Activated T-helper 1 cell treated with anti-CD3 and anti-CD28 coated beads, Interleukin-2, amount 50 U/mL, for 16 hours (primary cell): ENCODE measurements at places on chromosomes 3 and 15.

DNA sequence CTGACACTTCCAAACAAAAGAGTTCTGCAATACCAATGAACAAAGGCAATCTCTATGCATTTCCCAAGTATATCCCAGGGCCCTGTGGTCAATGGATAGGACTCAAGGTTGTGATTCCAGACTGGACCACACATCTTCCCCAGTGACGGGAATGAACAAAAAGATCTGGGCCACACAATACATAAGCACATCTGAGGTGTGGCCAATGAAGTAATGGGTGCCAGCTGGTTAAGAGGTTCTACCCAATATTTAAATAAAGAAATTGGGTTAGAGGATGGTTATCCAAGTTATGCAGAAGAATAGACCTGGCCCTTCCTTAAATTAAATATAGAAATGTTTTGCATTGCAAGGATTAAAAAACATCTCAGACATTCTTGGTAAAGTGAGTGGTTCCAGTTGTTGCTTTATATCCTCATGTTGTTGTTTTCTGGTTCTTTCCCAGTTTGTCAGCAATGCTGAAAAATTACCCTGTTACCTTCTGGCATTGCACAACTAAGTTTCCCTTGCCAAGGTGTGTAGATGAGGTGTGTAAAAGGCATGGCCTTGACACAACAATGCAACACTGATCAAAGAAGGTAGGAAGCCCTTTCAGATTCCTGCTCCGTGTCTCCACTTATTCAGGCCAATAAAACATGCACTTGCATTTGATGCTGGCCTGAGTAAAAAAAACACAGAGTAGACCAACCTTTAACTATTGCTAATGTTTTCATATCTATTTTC, 86.5 kb downstream of the PRICKLE2 start:
- DNase-seq = no peak

GRCh38 chr3:43707266-43707665, 16.5 kb downstream of the ABHD5 start:
- no peak for DNase-seq

DNA sequence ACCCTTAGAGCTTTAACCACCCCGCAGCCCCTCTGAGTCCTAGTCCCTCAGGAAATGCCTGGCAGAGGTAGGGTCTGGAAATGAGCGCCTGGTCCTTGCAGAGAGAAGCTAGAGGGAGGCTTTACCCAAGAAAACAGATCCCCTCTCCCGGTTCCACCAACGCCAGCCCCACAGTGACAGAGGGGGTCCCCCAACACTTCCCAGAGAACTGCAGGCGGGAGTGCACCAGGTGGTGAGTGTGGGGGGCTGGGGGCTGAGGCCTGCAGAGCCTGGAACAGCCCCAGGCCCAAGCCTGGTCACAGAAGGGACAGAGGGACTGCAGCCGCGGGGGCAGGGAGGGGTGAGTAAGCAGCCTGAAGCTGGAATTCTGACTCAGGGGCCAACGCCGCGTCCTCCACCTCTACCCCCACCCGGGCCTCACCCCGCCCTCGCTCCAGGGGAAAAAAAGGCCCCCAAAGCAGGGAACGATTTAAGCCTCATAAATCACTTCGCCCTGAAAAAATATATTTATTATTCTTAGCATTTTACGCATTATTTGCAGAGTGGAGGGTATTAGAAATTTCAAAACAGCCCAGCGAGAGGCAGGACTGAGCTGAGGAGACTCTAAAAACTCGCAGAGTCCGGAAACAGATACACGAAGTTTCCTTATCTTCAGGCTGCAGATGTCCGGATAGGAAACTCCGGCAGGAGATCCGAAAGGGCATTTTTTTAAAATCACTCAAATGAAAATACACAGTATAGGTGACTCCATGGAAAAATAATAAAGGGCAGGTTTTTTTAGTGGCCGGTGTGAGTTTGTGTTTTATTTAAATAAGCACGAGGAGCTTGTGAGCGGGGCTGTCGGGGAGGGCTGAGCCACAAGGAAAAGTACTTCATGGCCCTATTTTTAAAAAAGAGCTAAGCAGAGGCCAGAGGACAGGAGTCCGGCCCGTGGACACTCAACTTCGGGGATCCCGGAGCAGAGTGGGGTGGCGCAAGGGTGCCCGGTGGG, 10.0 kb downstream of the GATA2 start:
- DNase-seq = no peak

DNA sequence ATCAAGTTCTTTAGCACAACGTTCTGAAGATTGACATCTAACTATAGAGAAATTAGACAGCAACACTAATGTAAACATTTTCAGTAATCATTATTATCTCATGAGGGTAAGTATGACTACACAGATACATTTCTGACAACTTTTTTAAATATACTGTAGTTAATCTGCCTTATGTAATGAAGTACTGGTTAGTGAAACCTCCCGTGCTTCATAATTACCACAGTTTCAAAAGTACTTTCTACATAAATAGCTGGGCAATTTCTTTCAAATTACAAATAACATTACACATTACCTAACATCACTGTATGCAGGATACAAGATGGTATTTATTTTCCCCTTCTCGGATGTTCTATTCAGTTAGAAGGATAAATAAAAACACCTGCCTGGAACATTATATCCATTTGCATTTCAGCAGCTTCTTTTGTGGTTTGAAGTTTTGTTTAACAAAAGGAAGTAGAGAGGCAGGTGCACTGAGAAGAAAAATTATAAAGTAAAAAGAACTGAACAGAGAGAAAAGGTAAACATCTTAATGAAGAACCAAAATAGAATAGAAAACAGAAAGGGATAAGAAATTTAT, 1241.5 kb upstream of the GBE1 start:
- DNase-seq = no peak

DNA sequence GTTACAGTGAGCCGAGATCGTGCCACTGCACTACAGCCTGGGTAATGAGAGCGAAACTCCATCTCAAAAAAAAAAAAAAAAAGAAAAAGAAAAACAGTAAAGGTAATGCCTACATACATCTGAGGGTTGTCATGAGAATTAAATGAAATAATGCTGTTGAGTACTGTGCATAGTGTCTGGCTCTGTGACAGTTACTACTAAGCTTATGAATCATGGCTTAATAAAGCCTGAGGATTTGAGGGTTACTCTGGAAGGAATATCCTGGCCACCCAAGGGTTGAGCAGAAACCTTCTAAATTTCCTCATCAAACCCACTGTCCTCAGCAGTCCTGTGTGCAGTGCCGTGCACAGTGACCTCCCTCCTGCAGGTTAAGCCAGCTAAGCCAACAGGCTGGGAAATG, 26.8 kb upstream of the ELP6 start:
- no peak for DNase-seq

GRCh38 chr15:38559131-38559530, 5.5 kb downstream of the RASGRP1 start:
- no peak for DNase-seq

DNA sequence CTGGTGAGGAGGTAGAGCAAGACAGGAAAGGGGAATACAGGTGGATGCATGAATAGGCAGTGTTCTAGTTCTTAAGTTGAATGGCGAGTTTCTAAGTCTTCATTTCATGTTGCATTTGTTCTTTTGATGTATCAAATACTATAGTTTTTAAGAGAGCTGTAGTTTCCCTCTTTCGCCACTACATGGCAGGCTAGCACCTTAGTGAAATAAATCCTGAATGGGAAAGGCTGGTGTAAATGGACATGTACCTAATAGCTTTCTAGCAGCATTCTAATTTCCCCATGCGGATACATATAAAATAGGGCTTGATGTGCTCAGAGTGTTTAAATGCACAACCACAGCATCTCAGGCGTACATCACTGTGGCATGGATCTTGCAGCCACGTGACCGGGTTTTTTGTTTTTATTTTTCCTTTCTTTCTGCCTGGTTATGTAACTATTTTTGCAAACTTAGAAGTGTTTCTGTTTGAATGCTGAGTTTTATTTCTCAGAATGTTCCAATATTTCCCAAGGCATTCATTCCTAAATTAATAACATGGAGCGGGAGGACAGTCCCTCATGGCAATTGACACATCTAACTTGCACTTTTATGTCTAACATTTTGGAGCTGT, 23.5 kb upstream of the CLN6 start:
- DNase-seq = no peak

DNA sequence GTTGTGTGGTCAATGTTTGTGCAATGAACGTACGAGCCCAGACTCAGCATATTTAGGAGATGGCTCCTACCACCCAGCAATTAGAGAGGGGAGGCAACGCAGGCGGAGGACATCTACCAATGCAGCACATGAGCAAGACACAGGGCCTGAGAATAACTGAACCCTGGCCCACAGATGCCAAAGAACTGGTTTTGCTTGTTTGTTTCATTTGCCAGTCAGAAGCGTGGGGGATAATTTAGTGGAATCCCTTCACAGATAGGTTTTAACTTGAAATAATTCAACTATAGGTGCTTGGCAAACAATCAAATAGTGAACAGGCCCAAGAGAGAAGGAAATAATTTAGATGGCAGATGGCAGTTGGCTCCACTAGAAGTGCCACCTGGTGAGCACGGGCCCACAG, 54.8 kb downstream of the LIPC start:
- DNase-seq = no peak

DNA sequence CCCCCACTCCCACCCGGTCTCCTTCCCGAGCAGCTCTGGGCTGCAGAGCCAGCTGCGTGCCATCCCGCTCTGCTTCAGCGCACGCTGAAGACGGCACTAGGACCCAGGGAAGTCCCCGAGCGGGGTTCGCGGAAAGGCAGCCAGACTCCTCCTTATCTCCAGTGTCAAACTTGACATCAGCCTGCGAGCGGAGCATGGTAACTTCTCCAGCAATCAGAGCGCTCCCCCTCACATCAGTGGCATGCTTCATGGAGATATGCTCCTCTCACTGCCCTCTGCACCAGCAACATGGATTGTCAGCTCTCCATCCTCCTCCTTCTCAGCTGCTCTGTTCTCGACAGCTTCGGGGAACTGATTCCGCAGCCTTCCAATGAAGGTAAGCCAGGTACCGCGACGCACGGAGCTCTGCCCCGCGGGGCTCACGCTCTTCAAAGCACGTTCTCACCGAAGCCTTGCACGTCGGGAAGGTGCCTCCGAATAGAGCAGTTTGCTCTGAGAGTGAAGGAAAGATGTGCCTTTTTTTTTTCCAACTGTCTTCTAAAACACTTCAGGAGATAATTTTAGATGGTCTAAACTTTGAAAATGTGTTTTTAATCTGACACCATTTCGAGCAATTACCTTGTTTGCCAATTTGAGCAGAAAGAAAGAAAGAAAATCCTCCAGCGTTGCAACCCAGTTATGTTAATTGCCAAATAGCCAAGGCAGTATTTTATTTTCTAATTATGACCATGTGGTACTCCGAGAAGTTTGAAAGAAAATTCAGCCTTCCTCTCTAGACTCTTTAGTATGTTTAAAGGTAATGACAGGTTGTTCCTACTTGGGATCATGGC, at the start of gene EPHA3:
Gene EPHA3, plus strand, starts transcription at position 161 of the 830 bp plus-strand sequence. Its CDS starts 128 bp downstream, at position 289.
- DNase-seq = no peak

- DNase-seq = no peak
Observed at GRCh38 chr3:60120245-60120644, 1070.4 kb upstream of the CFAP20DC start.
